ENCODE measurements at places on chromosomes 5 and 9.

GRCh38 chr5:25905646-25906045 lies 1132.7 kb downstream of the CDH9 start:
- H3K36me3 ChIP-seq = no peaks in the 10 kb centered on the region
- H3K4me3 ChIP-seq = no peak overlapping the region
- H3K27ac ChIP-seq = no peak overlapping the region
- no peaks in the 10 kb centered on the region for H3K27me3 ChIP-seq
- no peak for DNase-seq

- H3K4me1 ChIP-seq = peaks cover 7% of the 10 kb centered on the region
- H3K27ac ChIP-seq = no peak overlapping the region
- DNase-seq = no peak
- no peaks in the 10 kb centered on the region for H3K36me3 ChIP-seq
Observed at GRCh38 chr9:123225374-123225813, 43.0 kb downstream of the STRBP start.

GRCh38 chr5:141488591-141489561 lies at the start of gene PCDHGC5:
PCDHGC5 (plus strand) TSS chr5:141489081; CDS start chr5:141489241, 160 bp downstream.
- peaks cover 4% of the 10 kb centered on the region for H3K27me3 ChIP-seq
- H3K4me1 ChIP-seq = peaks cover 33% of the 10 kb centered on the region
- no peak within 1 kb of the TSS for H3K4me3 ChIP-seq
- peaks cover 30% of the 10 kb centered on the region for H3K36me3 ChIP-seq

GRCh38 chr5:169686137-169686536 lies 49.1 kb downstream of the DOCK2 start:
- DNase-seq = no peak
- no peaks in the 10 kb centered on the region for H3K36me3 ChIP-seq
- H3K27ac ChIP-seq = no peak overlapping the region
- no peaks in the 10 kb centered on the region for H3K4me1 ChIP-seq

- H3K27ac ChIP-seq = no peak overlapping the region
- DNase-seq = no peak
- no peaks in the 10 kb centered on the region for H3K4me1 ChIP-seq
- H3K36me3 ChIP-seq = no peaks in the 10 kb centered on the region
- no peak overlapping the region for H3K4me3 ChIP-seq
- H3K27me3 ChIP-seq = peaks cover 7% of the 10 kb centered on the region
Observed at GRCh38 chr9:88310310-88310980, 77.8 kb upstream of the SPIN1 start.

DNA sequence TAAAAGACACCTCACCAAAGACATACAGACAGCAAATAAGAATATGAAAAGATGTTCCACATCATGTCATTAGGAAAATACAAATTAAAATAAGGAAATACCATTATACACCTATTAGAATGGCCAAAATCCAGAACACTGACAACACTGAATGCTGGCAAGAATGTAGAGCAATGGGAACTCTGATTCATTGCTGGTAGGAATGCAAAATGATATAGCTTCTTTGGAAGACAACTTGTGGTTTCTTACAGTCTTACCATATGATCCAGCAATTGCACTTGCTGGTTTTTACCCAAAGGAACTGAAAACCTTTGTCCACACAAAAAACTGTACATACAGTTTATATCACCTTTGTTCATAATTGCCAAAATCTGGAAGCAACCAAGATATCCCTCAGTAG lies 6.5 kb downstream of the TMEM161B start:
- peaks cover 8% of the 10 kb centered on the region for H3K4me1 ChIP-seq
- DNase-seq = no peak
- no peaks in the 10 kb centered on the region for H3K27me3 ChIP-seq

GRCh38 chr5:149211566-149211965 lies 60.1 kb upstream of the AFAP1L1 start:
- H3K4me3 ChIP-seq = no peak overlapping the region
- H3K4me1 ChIP-seq = peaks cover 5% of the 10 kb centered on the region
- H3K27me3 ChIP-seq = no peaks in the 10 kb centered on the region
- H3K36me3 ChIP-seq = no peaks in the 10 kb centered on the region
- no peak overlapping the region for H3K27ac ChIP-seq

Data from suprapubic skin (tissue), 4 donors.